ENCODE measurements at places on chromosomes 12 and 14.

DNA sequence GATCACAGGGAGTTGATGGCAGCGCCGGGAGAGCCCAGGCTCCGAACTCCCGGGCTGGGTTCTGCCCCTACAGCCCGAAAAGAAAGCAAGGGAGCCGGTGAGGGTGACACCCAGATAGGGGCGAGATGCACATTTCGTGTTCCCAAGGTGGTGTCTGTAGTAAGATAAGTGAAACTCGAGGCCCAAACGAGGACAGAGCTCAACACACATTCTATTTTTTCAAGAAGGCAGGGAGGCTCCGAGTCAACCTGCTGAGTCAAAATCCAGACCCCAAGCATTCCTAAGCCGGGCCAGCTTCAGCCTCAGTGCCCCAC lies 24.2 kb upstream of the YY1 start:
- no peak for DNase-seq

GRCh38 chr12:42360747-42361403 lies 34.9 kb downstream of the PPHLN1 start:
- no peak for DNase-seq

GRCh38 chr12:101857043-101857558 lies 20.3 kb upstream of the DRAM1 start:
- DNase-seq, result no peak

- no peak for DNase-seq
These were observed 72.9 kb downstream of the C14orf132 start for GRCh38 chr14:96112032-96112431.

GRCh38 chr12:47014474-47014873 lies 64.9 kb upstream of the PCED1B start:
- DNase-seq, result no peak

DNA sequence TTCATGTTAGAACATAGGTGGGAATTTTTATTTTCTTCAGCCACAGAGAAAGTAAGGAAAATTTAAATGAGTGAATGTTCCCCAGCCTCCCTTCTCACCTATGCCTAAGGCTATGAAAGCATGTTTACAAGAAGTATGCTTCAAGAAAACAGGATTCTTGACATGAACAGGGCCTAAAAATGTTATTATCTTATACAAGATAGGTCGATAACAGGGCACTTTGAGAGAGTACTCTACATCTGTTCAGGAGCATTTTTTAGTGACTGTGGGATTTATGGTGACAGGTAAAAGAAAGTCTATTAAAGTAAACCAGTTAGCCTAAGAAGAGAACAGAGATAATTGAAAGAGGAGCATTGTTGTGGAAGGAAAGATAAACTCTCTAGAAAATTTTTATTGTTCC lies 222.9 kb upstream of the DAAM1 start:
- DNase-seq, result no peak

- no peak for DNase-seq
These were observed 664.7 kb downstream of the SLC6A15 start for GRCh38 chr12:84247931-84248330.

GRCh38 chr12:24177889-24178288 lies 228.4 kb upstream of the SOX5 start:
- no peak for DNase-seq

DNA sequence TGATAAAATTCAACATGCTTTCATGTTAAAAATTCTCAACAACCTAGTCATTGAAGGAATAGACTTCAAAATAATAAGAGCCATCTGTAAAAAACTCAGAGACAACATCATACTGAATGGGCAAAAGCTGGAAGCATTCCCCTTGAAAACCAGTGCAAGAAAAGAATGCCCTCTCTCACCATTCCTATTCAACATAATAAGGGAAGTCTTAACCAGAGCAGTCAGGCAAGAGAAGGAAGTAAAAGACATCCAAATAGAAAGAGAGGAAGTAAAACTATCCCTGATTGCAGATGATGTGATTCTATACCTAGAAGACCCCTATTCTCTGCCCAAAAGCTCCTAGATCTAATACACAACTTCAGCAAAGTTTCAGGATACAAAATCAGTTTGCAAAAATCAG lies 52.9 kb downstream of the APOBEC1 start:
- DNase-seq, result no peak

GRCh38 chr14:100982762-100983161 lies 79.2 kb upstream of the RTL1 start:
- no peak for DNase-seq

DNA sequence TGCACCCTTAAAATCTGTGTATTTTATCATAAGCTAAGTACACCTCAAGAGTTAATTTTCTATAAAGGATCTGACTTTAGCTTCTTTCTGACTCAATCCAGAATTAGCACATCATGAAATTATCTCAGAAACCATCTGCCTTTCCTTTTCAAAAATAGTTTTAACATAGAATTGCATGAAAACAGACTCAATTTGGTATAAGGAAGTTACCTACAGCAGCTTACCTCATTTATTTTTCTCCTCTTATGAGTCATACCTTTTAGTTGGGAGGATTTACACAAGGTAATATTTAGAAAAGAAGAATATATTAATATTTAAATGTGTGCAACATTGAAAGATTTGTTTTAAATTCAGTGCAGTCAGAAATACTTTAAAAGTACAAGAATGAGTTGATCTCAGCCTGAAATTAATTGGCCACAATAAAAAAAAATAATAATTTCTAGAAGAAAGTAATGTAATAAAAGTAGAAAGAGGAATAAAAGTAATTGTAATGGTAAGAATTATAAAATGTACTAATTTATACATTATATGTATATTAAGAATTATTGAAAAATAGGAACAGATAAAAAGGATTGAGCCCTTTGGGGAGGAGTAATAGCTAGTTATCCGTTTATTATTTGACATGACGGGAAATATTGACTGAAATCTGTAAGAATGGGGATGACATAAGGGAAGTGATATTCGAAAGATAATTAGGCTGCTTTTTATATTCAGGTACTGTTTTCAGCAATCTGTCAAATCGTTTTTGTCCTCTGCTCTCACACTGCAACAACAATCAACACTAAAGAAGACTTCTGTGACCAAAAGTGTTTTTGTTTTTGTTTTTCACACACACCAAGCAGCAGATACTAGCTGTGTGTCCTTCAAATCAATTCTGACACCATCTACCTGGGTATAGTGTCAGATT lies 20.5 kb downstream of the ADAM21 start:
- no peak for DNase-seq

- DNase-seq, result no peak
These were observed 304.9 kb downstream of the ZFP36L1 start for GRCh38 chr14:68487805-68488590.

- no peak for DNase-seq
These were observed 173.2 kb upstream of the MYL2 start for GRCh38 chr12:111093428-111094142.

- no peak for DNase-seq
These were observed 11.0 kb upstream of the CREBL2 start for GRCh38 chr12:12600659-12601058.

Data from iPS DF 19.7 (cell line).